Progenitor cell of endocrine pancreas (in vitro differentiated cells): ENCODE measurements at places on chromosomes 6 and 20. TPM values are rescaled to one million over a fixed set of nuclear protein-coding genes. Genes with fewer than 3 reads are reported as not detected.

SIM1 gene
- total RNA-seq = 6.9 and 7.4 TPM in 2 replicates

SYNDIG1 gene
- 0.19 and 0.38 TPM in 2 replicates for total RNA-seq

LPIN3 gene
- 18.3 and 18.4 TPM in 2 replicates for total RNA-seq

PTGIS gene
- total RNA-seq = 18.4 and 19.3 TPM in 2 replicates

- H3K36me3 ChIP-seq = no peaks in the 10 kb centered on the region
- peak within 1 kb of the TSS; percentile 87 for H3K27ac ChIP-seq
- DNase-seq = peak; percentile 83
- peaks cover 12% of the 10 kb centered on the region for H3K27me3 ChIP-seq
- H3K4me1 ChIP-seq = peaks cover 15% of the 10 kb centered on the region
- peak within 1 kb of the TSS; percentile 95 for H3K4me3 ChIP-seq
Measured at GRCh38 chr20:32761831-32762753, at the start of gene DNMT3B. Gene DNMT3B (plus strand): TSS chr20:32762385. CDS start chr20:32780324, 17,939 bp downstream.

GRCh38 chr6:28867086-28867409, 56.7 kb downstream of the TRIM27 start:
- peaks cover 7% of the 10 kb centered on the region for H3K4me1 ChIP-seq
- peaks cover 7% of the 10 kb centered on the region for H3K36me3 ChIP-seq
- peak overlapping the region; percentile 96 for H3K27ac ChIP-seq
- H3K27me3 ChIP-seq = peaks cover 9% of the 10 kb centered on the region
- DNase-seq = no peak

DNA sequence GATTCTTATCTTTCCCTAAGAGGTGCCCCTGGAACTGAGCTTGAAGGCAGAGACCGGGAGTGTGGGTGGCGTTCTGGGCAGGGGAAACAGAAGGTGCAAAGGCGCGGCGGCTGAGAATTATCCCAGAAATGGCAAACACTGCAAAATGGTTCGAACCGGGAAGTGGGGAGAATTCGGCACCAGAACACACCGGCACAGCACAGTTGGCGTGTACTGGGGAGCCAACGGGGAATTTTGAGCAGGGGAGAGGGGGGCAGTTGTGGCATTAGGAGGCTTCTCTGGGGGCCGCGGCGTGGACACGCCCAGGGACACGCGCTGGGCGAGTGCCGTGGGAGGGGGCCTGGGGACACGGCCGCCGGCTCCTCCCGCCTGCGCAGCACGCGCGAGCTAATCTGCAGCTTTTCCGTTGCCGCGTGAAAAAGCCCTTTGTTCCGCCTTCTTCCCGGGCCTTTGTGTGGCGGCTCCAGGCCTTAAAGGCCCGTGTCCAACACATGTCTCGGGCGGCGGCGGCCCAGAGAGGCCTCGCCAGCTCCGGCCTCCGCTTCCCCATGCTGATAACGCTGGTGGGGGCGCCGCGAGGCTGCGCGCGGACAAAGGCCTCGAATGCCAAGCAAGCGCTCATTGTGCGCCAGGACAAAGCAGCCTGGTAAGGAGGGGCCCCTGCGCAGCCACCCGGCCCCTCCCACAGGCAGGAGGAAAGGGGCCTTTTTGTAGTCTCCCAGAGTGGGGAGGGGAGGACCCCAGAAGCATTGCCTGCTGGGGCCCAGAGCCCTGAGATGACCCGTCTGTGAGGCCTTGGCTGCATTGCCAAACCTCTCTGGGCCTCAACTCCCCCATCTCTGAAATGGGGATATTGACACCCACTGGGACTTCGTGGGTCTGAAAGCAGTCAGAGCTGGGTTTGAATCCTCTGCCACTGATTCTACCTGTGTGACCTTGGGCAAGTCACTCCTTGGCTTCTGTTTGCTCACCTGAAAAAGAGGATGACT, 82.8 kb downstream of the CD40 start:
- H3K36me3 ChIP-seq = no peaks in the 10 kb centered on the region
- H3K27ac ChIP-seq = no peak overlapping the region
- no peak overlapping the region for H3K4me3 ChIP-seq

DNA sequence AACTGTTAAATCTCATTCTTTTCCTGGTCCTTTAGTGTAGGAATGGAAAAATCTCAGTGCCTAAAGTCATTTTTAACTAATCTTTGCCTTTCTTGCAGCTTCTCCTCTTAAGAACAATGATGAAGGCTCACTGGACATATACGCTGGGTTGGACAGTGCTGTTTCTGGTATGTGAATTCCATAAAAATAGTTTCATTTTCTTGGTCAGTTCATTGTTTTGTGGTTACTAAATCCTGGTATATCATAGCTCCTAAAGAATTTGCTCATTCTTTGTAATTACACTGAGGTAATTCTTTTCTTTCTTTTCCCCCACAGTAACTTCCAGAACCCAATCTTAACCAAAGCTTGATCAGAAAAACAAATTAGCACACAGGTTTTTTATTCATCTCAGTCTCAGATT, 23.4 kb downstream of the CASP8AP2 start:
- DNase-seq = no peak
- peaks cover 21% of the 10 kb centered on the region for H3K36me3 ChIP-seq
- no peak overlapping the region for H3K4me3 ChIP-seq
- H3K4me1 ChIP-seq = no peaks in the 10 kb centered on the region
